ENCODE measurements at places on chromosomes 2 and 18.

DNA sequence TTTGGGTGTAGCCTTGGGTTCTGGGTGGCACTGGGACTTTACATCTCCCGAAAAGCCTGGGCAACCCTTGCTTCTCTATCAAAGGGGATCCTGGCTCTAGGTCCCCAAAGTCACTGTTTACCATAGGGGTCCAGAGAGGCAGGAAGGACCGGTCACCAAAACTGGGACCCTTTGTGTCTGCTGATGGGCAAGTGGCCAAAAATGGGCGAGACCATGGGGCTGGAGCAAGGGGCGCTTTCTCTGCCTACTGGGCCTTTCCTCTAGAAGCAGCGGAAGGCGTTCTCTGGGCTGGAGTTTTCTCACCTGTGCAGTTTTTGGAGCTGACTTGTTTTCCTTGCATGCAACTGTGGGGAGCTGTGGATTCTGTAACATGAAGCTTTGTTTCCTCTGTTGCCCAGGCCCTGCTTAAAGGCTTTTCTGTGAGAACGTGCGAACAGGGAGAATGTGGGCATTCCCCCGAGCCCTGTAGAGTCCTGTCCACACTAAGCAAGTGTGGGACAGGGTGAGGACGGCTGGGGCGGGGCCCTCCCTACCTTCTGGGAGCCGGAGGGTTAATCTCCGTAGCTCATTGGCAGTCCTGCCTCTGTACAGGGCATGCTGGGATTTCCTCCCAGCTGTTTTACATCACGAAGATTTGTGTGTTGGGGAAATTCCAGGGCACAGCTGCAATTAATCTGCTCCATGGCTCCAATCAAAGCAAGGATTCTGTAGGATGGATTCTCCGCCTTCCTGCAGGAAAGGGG lies 50.2 kb downstream of the TGOLN2 start:
- DNase-seq = peak; percentile 37

- no peak for DNase-seq
Measured at GRCh38 chr2:11919953-11920352, 173.5 kb downstream of the LPIN1 start.

DNA sequence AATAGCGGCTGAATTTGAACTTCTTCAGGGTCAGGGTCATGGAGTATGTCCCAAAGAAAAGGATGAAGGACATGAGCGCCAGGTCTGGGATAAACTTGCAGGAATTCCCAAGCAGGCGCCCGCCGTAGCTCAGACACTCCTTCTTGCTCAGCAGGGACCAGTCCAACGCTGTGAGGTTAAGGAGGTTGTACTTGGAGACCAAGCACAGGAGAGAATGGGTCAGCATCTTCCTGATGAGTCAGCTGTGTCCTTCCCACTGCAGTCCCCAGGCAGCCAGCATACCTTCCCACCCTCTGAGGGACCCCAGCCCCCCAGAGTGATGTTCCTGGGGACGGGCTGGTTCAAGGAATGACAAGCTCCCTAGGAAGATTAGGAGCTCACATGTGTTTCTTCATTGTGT lies 40.9 kb downstream of the MTHFD2 start:
- no peak for DNase-seq

- DNase-seq = peak; percentile 26
Measured at GRCh38 chr2:197674591-197674990, 796 bp downstream of the RFTN2 start.

DNA sequence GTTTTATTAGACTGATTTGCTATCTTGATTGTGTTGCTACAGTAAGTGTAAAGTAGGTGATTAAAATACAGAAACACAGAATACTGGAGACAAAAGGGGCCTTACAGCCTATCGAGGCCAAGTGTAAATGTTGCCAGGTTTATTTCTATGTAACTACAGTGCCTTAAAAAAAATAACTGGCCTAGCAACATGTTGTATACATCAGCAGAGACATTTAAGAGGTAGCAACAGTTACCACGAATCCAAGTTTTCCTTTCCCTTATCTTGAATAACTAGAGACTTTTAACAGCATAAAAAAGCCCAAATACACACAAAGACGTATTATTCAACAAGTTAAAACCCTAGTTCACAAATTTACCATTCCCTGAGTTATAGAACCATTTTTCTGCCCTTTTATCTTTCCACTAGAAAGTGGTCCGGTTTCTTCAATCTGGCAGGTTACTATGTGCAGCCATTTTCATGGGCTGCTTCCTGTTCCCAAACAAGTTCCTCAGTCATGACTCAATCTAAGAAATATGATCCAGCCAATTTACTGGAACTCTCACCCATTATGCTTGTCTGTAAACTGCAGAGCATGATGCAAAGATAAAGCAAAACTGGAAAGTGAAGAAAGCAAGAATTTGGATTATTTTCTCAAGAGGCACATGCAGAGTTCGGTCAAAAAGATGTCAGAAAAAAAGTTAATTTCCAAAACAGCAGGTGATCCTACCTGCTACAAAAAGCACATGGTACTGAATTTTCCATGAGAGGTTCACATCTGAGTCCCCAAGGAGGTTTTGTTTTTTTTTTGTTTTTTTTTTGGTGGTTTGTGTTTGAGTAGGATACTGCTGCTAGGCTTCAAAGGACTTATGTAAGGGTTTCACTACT lies 22.2 kb downstream of the NFE2L2 start:
- peak; percentile 92 for DNase-seq

DNA sequence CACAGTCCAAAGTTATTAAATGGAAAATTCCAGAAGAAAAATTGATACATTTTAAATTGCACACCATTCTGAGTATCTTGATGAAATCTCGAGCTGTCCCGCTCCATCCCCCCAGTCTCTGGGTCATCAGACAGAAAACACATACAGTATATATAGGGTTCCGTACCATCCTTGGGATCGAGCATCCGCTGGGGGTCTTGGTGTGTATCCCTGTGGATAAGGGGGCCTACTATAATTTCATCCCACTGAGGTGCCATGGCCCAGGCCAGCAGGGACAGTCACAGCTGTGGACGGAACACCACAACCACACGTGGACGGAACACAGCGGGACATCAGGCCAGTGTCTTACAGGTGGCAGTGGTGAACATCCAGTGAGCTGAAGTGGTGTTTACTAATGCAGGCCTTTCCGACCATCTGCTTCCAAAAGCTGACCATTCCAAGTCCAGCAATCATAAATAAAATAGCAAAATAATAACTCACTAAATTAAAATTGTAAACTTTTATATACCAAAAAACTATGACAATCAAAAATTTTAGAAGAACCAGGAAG lies 14.0 kb downstream of the TWIST2 start:
- DNase-seq = no peak

DNA sequence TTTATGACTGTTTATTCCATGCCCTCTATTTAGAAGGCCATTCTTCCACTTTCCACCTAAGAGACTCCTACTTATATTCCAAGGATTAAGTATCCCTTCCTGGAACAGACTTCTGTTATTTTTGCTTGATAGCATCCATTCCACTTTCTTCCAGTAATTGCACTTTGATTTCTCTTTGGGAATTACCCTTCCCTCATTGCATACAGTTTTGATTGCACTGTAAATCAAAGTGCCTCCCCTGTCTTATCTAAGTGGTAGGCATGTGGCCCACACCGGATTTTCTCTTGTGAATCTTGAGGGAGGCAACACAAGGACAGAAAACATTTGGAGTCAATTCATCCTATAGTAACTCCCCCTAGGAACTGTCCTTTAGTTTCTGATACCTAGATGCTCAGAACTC lies 120.4 kb downstream of the PDE11A start:
- DNase-seq = no peak

- DNase-seq = peak; percentile 79
Measured at GRCh38 chr2:134727385-134727784, 8.6 kb upstream of the TMEM163 start.

GRCh38 chr18:80109676-80110078 lies 615 bp downstream of the ADNP2 start:
- DNase-seq = peak; percentile 68

DNA sequence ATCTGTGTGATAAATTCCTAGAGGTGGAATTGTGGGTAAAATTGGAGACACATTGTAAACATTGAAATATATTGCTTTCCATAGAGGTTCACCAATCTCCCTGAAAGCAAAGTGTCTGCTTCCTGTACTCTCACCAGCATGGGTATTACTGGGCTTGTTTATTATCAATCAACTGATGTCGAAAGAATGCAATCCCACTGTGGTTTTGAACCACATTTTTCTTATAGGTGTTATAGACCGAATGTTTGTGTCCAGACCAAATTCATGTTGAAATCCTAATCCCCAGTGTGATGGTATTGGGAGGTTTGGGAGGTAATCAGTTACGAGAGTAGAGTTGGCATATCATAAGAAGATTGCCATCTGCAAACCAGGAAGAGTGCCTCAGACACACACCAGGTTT lies 1212.4 kb downstream of the LRP1B start:
- no peak for DNase-seq

- no peak for DNase-seq
Measured at GRCh38 chr2:162328424-162329157, 10.1 kb upstream of the IFIH1 start.

- DNase-seq = no peak
Measured at GRCh38 chr2:221337957-221338685, 234.0 kb downstream of the EPHA4 start.

- peak; percentile 60 for DNase-seq
Measured at GRCh38 chr2:69589973-69590652, 53.4 kb downstream of the AAK1 start.

- DNase-seq = peak; percentile 51
Measured at GRCh38 chr2:109446278-109447131, 167.3 kb downstream of the SEPTIN10 start.

- peak; percentile 21 for DNase-seq
Measured at GRCh38 chr2:163370169-163370886, 365.5 kb downstream of the FIGN start.

DNA sequence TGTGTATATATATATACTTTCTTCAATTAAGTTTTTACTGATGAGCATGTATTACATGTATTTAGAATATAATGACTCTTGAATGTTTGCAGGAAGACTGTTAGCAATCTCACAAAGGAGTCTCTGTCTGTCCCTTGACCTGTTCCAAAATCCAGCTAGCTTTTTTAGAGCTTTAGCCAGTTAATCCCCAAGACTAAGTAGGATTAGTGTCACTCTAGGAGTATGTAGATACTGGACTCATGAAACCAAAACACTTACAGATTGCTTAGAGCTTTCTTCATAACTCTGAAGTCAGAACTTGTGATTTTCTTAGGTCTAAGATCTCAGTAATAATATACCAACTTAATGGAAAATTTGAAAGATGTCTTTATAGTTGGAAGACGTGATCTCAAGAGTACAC lies 2.2 kb downstream of the UBXN4 start:
- peak; percentile 13 for DNase-seq

GRCh38 chr18:59996370-59996966 lies 96.7 kb downstream of the PMAIP1 start:
- peak; percentile 73 for DNase-seq

GRCh38 chr2:58429014-58429875 lies 188.1 kb upstream of the FANCL start:
- peak; percentile 58 for DNase-seq

DNA sequence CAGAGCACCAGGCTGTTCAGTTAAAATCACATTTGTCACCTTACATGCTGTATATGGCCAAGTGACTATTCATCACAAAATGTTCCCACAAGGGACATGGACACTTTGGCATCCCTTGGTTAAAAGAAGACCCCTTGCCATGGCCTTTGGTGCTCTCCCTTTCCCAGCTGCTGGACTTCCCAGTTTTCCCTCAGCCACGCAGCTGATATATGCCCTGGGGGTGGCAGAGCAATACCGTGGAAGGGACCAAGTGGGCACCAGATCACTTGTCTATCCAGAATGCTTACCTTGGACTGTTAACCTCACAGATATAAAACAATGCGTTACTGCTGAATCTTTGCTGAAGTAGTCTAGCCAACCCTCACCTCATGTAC lies 35.3 kb downstream of the PAIP2B start:
- no peak for DNase-seq

DNA sequence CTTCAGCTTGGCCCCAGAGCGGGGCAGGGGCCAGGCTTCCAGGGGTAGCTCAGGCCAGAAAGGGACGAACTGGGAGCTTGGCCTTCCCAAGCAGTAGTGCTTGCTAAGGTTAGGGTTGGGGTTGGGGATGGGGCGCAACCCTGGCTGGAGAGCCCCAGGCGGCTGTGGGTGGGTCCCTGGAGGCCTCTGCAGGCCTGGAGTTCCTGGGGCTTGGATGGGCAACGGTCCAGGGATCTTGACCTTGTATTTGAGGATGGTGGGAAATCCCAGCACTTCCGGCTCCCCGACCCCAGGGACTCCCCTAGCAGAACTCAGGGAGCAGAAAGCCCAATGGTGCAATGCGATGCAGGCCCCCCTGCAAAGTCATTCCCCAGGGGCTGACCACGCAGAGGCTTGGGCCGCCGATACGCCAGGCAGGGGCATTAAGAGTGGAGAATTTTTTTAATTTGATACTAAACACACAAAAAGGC lies 12.6 kb upstream of the MLPH start:
- DNase-seq = no peak

DNA sequence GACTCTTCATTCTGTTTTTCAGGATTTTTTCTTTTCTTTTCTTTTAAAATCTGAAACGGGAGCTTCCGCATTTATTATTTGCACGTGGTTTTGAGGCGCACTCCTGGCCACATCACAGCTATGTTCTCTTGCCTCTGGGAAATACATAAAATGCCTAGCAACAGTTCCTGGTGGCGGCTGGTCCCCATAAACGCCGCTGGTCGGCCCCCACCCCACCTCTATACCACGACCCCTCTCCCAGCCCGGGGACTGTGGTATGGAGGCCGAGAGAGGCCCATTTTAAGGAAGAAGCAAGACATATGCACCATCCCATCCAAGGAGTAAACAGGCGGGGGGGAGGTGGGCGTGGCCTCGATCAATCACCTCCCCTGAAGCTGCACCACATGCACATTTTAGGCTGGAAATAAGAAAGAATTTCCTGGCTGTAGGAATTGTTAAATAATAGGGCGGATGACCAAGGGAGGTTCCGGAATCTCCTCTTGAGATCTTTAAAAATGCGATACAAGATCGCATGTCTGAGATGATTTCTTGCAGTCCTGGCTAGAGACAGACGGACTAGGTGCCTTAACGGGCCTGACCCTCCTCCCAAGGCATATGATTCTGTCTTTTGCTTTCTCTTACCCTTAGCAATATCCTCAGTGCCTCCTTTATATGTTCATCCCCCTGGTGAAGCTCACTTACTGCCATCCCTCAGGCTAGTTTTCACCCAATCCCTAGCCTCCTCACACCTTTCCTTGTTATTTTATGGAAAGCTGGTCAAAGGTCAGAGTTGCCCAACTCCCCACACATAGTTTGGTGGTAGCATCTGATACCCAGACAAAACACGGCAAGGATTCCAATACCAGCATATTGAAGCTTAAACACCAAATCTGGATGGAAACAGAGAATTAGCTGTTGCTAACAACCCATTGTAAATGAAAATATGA lies 82.4 kb downstream of the BCL2 start:
- DNase-seq = no peak

- DNase-seq = no peak
Measured at GRCh38 chr18:78780719-78781600, 198.7 kb upstream of the SALL3 start.

Data from astrocyte of the hippocampus (primary cell).